ENCODE measurements at places on chromosomes 12 and 14.

DNA sequence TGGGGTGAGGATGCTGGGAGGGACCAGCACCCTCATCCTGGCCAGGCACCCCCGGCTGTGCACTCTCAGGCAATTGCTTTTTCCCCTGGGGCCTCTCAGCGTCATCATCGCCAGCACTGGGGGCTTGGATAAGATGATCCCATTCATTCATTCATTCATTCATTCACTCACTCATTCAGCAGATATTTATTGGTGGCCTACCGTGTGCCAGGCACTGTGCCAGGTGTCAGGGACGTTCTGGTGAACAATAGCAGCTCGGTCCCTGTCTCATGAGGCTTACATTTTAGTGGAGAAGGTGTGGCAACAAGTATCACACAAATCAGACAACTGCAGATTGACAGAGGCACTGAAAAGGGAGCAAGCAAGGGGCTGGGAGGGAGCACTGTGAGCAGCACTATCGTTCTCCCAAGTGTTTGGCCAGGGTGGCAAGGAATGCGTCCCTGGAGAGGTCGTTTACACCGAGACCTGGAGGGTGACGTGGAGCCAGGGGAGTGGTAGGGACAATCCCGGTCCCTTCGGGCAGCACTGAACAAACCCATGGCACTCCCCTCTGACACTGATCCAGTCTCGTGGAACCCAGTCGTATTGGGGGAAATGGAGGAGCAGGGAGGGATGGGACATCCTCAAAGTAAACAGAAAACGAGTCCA, 124.1 kb downstream of the PAPOLA start:
- DNase-seq: no peak

- DNase-seq: no peak
Observed at GRCh38 chr14:66623838-66624237, 115.9 kb downstream of the GPHN start.

DNA sequence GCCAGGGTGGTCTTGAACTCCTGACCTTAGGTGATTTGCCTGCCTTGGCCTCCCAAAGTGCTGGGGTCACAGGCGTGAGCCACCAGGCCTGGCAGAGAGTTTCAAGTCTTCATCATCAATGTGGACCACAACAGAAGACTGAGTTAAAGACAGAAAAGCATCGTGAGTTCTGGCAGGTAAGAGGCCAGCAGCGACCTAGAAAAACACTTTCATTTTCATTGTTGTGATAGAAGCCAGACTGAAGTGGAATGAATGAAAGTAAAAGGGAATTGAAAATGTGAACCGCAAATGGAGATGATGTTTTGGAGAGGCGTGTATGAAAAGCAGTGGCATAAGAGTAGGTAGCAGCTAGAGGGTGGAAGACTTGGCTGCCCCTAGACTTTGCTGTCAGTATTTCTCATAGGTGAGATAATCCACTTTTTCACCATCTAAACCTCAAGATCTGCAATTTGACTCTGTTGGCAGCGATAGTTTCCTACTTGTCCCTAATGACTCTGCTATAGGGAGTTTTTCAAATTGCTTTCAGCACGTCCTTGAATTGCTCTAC, 47.1 kb upstream of the PLEKHA5 start:
- DNase-seq: no peak

DNA sequence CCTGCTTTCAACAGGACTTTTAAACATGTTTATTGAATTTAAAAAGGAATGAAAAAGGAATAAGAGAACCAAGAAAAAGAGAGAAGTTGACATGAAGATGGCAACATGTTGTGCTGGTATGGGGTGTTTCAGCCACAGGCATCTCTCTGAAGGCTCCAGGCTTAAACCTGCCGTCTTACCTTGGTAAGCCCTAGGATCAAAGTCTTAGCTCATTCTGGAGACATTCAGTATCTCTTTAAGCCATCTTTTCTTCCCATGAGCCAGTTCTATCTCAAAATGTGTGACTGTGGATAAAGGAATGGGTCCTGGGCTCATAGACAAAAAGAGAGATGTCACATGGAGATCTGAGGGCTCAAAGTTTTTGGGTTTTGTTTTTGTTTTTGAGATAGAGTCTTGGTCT, 1.6 kb upstream of the TFCP2 start:
- DNase-seq: no peak

- DNase-seq: no peak
Observed at GRCh38 chr14:35897616-35898111, 71.5 kb downstream of the BRMS1L start.

DNA sequence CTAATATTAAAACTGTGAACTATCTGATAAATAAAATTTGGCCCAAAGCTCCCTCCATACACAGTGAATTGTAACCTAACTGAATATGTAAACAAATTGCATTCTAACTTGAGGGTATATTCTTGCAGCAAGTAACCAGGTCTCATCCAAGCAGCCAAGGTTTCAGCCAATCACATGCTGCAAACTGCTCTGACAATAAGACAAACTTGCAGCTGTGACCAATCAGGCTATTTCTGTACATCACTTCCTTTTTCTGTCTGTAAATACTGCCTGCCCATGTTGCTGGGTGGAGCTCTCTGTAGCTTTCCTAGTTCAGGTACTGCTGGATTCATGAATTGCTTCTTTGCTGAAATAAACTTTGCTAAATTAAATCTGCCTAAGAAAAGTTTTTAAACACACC, 499.0 kb downstream of the GALC start:
- DNase-seq: no peak

DNA sequence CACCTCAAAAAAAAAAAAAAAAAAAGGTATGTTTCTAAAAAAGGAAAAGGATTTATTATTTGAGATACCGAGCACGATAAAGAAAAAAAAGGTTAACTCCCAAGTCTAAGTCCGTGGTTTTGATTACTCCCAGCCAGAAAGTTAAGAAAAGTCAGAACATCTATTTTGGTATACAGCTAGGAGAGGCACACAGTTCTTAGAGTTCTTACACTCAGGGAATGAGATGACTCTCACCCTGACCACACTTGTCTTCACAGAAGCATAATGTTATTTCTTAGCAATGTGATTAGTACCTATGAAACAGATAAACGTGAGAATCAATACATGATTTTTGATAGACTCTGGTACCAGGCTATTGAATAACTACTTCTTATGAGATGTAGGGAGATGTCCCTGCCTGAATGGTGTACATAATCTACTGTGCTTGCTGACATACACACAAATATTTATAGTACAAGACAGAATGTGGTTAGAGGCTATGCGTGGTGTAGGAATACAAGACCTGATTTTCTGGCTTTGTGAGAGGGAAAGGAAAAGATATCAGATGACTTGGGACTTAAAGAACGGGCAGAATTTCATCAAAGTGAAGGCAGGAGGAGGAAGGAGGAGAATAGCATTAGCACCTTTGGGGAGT, 31.6 kb downstream of the LIMA1 start:
- no peak for DNase-seq

- no peak for DNase-seq
Observed at GRCh38 chr14:69543341-69544115, 31.1 kb downstream of the CCDC177 start.

GRCh38 chr12:2460051-2460670, 334.6 kb upstream of the FKBP4 start:
- no peak for DNase-seq

GRCh38 chr14:89040080-89040459, 215.6 kb downstream of the TTC8 start:
- DNase-seq: no peak

GRCh38 chr12:62319058-62319457, 58.9 kb downstream of the USP15 start:
- DNase-seq: no peak

- DNase-seq: no peak
Observed at GRCh38 chr14:31307198-31307597, 99.6 kb upstream of the HECTD1 start.

DNA sequence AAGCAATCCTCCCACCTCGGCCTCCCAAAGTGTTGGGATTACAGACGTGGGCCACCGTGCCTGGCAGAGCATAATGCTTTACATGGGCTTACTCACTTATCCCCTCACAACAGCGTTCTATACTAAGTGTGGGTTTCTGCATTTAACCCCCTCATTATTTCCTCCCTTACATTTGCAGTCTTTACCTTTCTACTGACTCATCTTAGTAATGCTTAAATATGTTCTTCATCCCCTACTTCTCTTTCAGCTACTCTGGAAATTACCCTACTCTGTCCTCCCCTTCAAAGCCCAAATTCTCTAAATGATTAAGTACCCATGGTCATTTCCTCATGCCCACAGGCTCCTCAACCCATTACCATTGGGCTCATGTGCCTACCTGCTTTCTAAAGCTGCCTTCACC, 40.7 kb downstream of the NKX2-1 start:
- no peak for DNase-seq

- DNase-seq: no peak
Observed at GRCh38 chr14:90985601-90986242, 74.7 kb downstream of the RPS6KA5 start.

DNA sequence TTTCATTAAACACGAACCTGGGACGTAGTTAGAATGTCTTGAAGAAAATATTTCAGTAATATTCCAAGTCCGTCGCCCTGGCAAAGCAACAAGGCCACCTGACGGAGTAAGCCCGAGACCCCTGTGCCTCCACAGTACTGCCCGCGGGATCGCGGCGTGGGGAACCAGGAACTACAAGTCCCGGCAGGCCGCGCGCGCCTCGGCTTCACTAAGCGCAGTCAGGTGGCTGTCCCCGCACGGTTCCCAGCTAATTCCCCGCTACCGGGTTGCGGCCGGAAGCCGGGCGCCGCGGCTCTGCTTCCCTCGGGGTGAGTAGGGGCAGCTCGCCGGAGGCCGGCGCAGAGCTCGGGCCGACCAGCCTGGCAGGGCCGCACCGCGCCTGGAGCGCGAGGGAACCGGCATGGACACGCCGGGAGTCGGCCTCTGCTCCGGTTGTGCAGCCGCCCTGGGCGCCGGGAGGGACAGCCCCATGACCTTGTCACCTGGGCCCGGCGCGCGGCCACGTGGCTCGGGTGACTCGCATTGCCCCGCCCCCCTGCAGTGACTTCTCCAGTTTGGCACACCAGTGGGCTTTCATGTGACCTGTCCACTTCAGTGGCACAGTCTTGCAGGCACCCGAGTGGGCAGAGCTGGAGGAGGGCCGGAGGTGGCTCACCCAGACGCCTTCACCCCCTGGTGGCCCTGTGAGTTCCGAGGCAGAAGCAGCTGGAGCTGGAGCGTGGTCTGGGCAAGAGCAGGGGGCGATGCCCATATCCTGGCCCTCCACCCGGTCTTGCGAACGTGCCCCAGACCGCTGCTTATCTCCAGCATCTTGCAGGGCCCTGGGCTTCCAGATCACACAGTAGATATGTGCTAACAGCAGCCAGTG, at the start of gene ADCK1:
Gene ADCK1 (plus strand): TSS at position 247 of the 868 bp plus-strand sequence. CDS start 18,870 bp downstream, outside the sequence.
- peak; percentile 61 for DNase-seq

DNA sequence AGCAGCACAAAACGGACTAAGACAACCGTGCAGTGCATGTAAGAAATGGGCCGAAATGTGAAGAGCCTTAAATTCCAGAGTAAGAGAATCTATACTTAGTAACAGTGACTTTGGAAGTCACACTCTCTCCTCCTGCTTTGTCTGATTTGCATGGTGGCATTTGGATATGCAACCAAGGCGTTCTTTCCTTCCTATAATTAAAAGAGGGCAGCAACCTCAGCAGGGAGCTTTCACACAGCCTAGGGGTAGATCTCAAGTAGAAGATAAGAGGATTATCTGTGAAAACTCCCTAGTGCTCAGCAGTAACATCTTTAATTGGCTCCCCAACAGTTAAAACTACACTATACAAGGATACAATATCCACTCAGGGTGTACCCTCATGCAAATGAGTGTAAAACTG, 16.5 kb downstream of the GMFB start:
- DNase-seq: no peak

DNA sequence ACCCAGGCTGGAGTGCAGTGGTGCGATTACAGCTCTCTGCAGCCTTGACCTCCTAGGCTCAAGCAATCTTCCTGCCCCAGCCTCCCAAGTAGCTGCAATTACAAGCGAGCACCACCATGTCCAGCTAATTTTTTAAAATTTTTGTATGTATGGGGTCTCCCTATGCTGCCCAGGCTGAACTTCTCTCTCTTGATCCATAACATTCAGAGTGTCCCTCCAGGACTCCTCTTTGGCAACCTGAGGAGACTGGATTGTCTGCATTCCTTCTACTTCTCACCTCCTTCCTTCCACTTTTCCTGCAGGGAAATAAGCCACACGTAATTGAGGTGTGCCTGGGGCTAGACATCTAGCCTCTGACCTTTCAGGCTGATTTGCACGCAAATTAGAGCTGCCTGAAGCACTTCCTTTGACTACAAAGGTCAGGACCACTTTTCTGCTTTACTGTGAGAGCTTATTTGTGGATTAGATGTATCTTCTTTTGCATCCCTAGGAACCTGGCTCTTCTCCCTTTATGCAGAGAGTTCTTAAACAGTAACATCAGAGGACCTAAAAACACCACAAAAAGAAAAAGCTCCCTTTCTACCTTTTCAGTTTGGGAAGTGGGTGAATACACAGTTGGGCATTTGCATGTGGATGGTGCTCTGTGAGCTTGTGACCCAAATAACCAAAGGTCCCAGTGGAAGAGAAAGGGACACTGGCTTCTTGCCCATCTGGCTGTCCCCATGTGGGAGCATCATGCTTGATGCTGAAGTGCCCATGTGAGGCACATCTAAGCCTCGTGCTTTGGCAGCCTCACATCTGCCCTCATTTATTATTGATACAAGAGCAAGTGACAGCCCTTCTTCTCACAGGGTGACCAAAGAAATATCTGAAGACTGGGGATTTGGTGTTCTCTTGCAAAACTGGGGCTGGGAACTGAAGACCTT, 33.5 kb downstream of the PYGL start:
- DNase-seq: no peak

GRCh38 chr12:48017496-48017895, 13.2 kb upstream of the COL2A1 start:
- DNase-seq: no peak

- no peak for DNase-seq
Observed at GRCh38 chr12:96497855-96498254, 8.5 kb downstream of the CFAP54 start.

DNA sequence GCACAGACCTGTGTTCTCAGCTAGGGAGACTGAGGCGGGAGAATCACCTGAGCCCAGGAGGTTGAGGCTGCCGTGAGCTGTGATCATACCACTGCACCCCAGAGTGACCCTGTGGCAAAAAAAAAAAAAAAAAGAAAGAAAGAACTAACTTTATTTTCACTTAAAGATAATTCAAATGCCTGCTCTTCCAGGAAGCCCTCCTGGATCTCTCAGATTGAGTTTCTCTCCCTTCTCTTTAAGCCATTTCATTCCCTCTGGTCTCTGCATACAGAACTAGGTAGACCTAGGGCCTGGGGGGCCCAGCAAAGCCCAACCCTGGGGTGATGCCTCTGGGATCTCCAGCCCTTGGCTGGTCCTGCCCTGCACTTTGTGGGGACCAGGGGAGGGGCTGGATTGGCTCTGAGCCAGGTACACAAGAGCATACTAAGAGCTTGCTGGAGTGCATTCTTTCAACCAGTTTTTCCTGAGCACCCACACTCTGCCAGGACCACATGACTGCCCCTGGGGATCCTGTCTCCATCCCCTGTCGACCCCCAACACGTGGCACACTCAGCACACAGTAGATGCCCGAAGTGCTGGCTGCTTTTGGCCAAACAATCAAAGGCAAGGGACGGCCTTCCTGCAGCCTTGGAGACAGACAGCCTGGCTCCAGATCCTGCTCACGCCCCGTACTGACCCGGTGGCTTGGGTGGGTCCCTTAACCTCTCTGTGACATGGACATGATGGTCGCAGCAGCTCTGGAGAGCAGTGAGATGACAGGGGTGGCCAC, 52.7 kb downstream of the CYP46A1 start:
- DNase-seq: no peak
